Umbilical cord (tissue), 2 donors: ENCODE measurements at places on chromosomes 1 and 21. TPM values are rescaled to one million over a fixed set of nuclear protein-coding genes. Genes with fewer than 3 reads are reported as not detected.

Gene RNU1-3
- under 0.01 TPM for total RNA-seq

Gene CATSPERE
- 6.0 TPM for total RNA-seq

Gene RIMS3
- 5.8 TPM for total RNA-seq

Gene RCOR3
- 45.3 TPM for total RNA-seq

Gene MAP10
- 11.3 TPM for total RNA-seq
